Spinal cord (tissue), 10 donors: ENCODE measurements at places on chromosomes 3 and 15.

GRCh38 chr3:106685745-106686144 is 691.5 kb upstream of the CCDC54 start:
- DNase-seq = no peak

- DNase-seq = no peak
These were observed 190.9 kb downstream of the NR2F2 start for GRCh38 chr15:96521386-96521785.

DNA sequence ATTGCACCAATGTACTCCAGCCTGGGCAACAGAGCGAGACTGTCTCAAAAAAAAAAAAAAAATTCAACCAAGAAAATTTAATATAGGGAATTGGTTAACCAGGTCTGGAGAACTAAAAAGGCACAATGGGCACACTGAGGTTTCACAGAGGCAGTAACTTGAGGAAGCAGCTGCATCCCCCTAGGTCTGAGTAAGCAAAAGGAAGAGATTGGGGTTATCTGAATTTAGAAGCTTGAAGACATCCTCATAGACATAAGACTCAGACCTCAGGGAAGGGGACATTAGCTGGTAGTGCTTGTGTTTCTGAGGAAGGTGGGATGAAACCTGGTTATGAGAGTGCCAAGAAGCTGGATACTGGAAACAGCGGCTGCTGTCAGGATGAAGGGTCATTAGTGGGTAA is 50.1 kb upstream of the LEKR1 start:
- no peak for DNase-seq

DNA sequence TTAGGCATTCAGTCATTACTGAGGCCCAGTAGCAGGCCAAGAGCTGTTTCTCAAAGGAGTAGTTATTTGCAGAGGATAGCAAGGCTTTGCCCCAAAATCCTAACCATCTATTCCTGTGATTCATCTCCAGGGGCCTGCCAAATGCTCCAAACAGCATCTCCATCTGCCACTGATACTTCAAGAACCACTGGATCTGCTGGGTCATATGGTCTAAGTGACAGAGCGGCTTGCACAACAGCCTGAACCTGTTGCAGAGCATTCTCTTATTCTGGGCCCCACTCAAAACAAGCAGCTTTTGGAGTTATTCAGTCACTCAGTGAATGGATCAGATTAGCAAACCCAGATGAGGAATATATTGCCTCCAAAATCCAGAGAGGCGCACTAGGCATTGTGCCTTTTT is 68.8 kb upstream of the ALDH1A3 start:
- no peak for DNase-seq

- no peak for DNase-seq
These were observed 433.7 kb downstream of the MAGI1 start for GRCh38 chr3:65604863-65605526.

DNA sequence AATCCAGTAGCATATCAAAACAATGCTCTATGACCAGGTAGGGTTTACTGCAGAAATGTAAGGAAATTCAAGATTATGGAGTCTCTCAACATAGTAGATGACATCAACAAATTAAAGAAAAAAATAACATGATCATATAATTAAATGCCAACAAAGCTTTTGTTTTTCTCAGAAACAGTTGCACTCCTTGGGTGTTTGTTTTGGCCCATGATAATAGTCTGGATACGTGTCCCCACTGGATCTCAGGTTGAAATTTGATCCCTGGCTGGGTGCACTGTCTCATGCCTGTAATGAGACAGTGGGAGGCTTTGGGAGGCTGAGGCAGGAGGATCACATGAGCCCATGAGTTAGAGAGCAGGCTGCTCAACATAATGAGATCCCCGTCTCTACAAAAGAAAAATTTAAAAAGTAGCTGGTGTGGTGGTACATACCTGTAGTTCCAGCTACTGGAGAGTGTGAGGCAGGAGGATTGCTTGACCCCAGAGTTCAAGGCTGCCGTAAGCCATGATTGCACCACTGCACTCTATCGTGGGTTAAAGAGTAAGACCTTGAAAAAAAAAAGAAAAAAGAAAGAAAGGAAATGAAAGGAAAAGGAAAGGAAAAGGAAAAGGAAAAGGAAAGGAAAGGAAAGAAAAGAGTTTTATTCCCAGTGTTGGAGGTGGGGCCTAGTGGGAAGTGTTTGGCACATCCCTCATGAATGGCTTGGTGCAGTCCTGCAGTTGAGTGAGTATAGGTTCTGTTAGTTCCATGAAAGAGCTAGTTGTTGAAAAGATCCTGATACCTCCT is 53.3 kb upstream of the FOXB1 start:
- no peak for DNase-seq

GRCh38 chr15:55255714-55256113 is 33.9 kb downstream of the RAB27A start:
- no peak for DNase-seq

DNA sequence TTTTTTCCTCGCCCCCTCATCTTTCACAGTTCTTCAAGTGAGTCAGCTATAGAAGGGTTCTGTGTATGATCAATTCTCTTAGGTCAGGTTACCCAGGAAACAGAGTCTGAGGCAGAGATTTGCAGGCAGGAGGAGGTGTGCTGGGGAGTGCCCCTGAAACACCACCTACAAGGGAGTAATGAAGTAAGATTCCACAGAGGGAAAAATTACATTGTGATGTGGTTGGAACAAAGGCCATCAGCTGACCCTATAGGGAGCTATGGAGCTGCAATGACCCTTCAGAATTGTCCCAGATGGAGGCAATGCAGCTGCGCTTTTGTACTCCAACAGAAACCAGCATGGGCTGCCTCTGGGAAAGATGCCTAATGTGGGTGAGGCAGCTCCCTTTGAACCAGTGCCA is 142.2 kb upstream of the CNTN3 start:
- peak; percentile 4 for DNase-seq

GRCh38 chr3:65351753-65352152 is 664.0 kb upstream of the ADAMTS9 start:
- no peak for DNase-seq

- DNase-seq = no peak
These were observed 193.7 kb upstream of the CFAP20DC start for GRCh38 chr3:59243476-59243875.

DNA sequence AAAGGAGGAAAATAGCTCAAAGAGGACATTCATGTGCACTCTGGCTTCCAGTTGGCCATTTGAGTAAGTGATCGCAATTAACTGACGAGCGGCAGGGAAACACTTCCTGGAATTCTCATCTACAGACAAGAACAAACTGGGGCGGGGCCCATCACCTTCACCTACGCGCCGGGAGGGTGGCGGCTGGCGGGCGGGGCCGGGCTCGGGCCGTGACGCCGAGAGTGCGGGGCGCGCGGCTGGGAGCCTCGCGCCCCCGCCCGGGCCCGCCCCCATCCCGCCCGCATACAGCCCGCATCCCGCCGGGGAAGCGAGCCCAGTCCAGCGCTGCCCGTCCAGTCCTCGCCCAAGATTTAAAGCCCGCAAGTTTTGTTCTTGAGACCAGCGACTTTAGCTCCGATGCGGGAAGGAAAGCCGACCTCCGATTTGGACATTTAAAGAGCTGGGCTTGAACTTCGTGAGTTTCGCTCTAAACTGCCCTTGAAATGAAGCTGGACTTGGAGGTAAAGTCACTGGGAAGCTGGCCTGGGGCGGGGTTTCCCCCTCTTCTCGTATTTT is at the start of gene B3GNT5:
TSS of gene B3GNT5 (plus strand) at position 281 of the 555 bp plus-strand sequence. CDS start 16,546 bp downstream, outside the sequence.
- no peak for DNase-seq

DNA sequence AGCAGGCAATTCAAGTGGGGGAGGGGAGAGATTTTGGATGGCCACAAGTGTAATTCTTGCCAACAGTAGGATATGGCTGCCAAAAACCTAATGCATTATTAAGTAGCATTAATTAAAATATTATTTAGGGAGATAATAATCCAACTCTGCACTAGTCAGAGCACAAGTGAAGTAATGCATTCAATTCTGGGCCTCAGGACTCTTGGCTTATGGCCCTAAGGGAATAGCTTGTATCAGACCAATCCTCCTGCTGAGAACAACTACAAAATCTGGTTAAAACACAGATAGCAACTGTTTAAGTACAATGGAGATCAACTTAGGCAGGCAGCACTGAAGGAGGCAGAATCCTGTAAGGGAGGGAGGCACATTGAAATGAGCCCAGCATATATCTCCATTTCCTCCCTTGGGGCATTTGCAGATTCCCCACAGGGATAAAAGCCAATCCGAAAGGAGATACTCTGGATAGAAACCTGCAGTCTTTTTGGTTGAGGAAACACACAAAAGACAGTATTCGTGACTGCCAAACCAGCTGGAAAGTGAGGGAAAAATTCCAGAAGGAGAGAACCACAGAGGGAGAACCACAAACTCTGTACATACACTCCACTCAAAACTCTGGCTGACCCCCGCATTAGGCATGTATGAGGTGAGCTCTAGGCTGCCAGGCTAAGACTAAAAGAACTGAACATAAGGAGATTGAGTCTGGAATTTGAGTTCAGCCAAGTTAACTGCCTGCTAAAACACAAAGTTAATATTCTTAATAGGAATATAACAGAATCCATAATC is 57.4 kb downstream of the ETFA start:
- DNase-seq = peak; percentile 74

DNA sequence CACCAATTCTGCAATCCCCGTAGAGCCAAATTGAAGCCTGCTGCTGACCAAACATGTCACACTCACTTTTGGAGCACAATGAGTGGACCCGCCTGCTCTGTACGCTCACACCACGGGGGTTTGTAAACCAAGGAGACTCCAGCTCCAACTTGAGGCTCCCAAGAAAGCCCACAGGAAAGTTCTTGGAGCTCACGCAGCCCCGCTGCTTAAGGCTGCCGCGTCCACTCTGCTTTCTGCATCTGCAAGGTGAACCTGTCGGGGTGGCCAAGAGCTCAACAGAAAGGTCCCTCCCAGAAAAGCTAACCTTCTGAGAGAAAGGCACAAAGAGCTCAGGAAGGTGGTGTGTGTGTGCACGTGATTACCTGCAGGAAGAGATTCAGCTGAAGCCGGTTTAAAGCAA is 94.9 kb downstream of the PCSK6 start:
- DNase-seq = no peak

DNA sequence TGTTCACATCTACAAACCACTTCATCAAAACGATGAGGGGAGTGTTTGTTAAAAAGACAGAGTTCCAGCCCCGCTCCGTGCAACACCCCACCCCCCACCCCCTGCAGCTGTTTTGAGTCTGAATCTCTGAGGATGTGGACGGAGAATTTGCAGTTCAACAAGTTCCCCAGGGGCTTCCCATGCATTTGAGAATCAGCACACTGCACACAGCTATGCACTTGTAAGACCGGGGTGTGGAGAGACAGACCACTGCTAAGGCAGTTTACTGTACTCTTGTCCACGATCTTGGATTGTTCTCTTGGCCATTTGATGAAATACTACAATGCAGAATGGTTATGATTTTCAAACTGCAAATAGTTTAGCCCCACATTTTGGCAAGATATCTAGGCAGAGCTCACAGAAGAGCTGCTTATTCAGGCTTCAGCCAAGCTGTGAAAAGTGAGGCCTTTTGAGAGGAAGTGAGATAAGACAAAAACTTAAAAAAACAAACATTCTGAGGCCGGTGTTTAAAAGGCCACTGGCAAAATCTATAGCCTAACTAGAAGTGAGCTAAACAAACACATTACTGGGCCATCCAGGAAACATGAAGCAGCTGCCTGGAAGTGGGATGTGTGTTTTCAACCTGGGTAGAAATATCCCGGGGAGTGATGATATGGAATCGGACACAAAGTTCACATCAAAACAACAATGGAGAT is 308.2 kb upstream of the ADAMTS9 start:
- no peak for DNase-seq

DNA sequence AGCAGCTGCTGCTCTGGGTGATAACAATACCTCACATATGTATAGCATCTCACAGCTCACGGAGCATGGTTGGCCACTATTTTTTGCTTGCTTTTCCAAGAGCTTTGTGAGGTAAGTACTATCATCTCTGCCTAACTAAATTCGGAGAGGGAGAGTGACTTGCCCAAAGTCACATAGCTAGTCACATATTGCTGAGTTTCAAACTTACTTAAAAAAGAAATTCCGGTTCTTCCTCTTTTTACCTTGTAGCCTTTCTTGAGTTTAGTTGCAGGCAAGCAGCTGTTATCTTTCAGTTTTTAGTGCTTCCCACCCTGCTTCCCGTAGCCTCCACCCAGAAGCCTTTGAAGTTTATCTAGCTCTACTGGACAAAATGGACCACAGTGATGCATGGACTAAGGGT is 309.2 kb downstream of the PDCD6IP start:
- no peak for DNase-seq

GRCh38 chr3:34394978-34395748 is 596.7 kb downstream of the PDCD6IP start:
- no peak for DNase-seq

DNA sequence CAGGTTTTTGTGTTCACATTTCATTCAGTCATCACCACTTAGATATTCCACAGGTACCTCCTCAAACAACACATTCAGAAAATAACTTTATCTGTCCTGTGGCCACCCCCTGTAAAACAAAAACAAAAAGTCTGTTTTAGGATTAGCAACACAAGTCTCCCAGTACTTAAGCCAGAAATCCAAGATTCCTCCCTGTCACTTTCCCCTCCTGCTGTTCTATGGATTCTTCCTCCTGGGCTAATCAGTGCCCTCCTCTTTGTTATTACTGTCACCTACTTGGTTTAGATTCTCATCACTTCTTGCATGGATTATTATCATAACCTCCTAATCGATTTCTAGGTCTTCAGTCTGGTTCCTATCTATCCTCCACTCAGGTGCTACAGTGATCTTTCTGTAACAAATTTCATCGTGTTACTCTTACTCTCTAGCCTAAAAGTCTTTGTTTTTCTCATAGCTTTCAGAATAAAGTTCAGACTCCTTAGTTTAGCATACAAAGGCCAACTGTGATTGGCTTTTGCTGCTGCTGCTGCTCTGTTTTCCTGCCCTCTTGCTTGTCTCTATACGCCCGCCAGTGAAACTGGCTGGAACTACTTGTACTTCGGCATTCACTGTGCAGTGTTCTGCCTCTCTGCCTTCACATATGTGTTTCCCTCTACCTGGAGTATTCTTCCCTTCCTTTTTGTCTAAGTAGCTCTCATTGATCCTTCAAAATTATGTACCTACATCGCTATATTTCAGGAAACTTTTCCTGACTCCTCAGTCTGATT is 32.2 kb downstream of the PPP2R3A start:
- no peak for DNase-seq

GRCh38 chr3:48190911-48191310 is 2.7 kb upstream of the CDC25A start:
- DNase-seq = no peak

DNA sequence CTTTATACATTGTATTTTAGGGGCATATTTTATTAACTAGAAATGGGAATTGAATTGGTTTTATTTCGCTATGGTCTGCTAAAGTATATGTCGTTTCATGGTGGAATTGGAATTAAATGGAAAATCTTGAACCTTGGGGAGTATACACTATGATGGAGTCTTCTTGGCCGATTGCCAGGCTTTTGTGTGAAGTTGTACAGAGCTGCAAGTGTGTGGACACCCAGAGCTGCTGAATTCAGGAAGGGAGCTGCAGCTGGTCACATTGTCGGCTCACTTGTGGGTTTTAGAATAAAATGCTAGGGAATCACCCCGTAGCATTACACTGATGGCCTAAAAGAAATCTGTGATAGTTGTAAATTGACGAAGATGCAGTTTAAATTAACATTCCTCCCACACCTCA is 35.1 kb downstream of the USP3 start:
- DNase-seq = peak; percentile 56
